ENCODE measurements at places on chromosomes 12 and 14. TPM values are rescaled to one million over a fixed set of nuclear protein-coding genes. Genes with fewer than 3 reads are reported as not detected.

MIP gene
- total RNA-seq = not detected

IL26 gene
- not detected for total RNA-seq

SLC6A13 gene
- 0.68 TPM for total RNA-seq

FGF23 gene
- total RNA-seq = not detected

SLCO1B1 gene
- total RNA-seq = not detected

GDF3 gene
- not detected for total RNA-seq

LRRK2 gene
- 0.40 TPM for total RNA-seq

ASCL1 gene
- total RNA-seq = not detected

LMNTD1 gene
- total RNA-seq = not detected

PAPOLA gene
- 175 TPM for total RNA-seq

CPNE6 gene
- total RNA-seq = 0.14 TPM

B4GALNT3 gene
- 4.4 TPM for total RNA-seq

RILPL2 gene
- total RNA-seq = 5.5 TPM

SIRT4 gene
- 1.7 TPM for total RNA-seq

GYS2 gene
- 0.14 TPM for total RNA-seq

L2HGDH gene
- 11.5 TPM for total RNA-seq

PIP4P1 gene
- total RNA-seq = 42.4 TPM

GPR135 gene
- total RNA-seq = 1.5 TPM

DBX2 gene
- total RNA-seq = not detected

TAS2R31 gene
- total RNA-seq = 2.9 TPM

KRT83 gene
- not detected for total RNA-seq

CEBPE gene
- total RNA-seq = 1.8 TPM

STAB2 gene
- total RNA-seq = not detected

RASAL1 gene
- total RNA-seq = 1.0 TPM

NINJ2 gene
- 5.4 TPM for total RNA-seq

TMEM63C gene
- total RNA-seq = 0.48 TPM

SYT10 gene
- not detected for total RNA-seq

CHPT1 gene
- total RNA-seq = 13.3 TPM

APOF gene
- total RNA-seq = not detected

DAO gene
- total RNA-seq = not detected

RPL6 gene
- 1,087 TPM for total RNA-seq

JAG2 gene
- 1.8 TPM for total RNA-seq

GZMB gene
- total RNA-seq = 217 TPM

SERPINA3 gene
- not detected for total RNA-seq

ATP23 gene
- total RNA-seq = 16.8 TPM

AICDA gene
- not detected for total RNA-seq

MPHOSPH9 gene
- total RNA-seq = 131 TPM

TMEM253 gene
- total RNA-seq = not detected

GALNT9 gene
- total RNA-seq = not detected

TAS2R19 gene
- 2.2 TPM for total RNA-seq

MUCL1 gene
- total RNA-seq = not detected

CTSG gene
- not detected for total RNA-seq

CCDC197 gene
- total RNA-seq = not detected

RNASE3 gene
- not detected for total RNA-seq

LPCAT3 gene
- 30.3 TPM for total RNA-seq

ZBTB42 gene
- total RNA-seq = 6.9 TPM

RND1 gene
- total RNA-seq = 3.8 TPM

BEST3 gene
- total RNA-seq = not detected

CD69 gene
- total RNA-seq = 116 TPM

KCNC2 gene
- not detected for total RNA-seq

PTPN21 gene
- not detected for total RNA-seq

NRL gene
- total RNA-seq = 3.4 TPM

TOMM20L gene
- not detected for total RNA-seq

Measured in activated naive CD8-positive, alpha-beta T cell treated with anti-CD3 and anti-CD28 coated beads, Interleukin-2, amount 10 ng/mL, durations not matched to agents 7 days and 5 days (primary cell).